CD4-positive, alpha-beta T cell (primary cell): ENCODE measurements at places on chromosomes 2 and 18. TPM values are rescaled to one million over a fixed set of nuclear protein-coding genes. Genes with fewer than 3 reads are reported as not detected.

DNA sequence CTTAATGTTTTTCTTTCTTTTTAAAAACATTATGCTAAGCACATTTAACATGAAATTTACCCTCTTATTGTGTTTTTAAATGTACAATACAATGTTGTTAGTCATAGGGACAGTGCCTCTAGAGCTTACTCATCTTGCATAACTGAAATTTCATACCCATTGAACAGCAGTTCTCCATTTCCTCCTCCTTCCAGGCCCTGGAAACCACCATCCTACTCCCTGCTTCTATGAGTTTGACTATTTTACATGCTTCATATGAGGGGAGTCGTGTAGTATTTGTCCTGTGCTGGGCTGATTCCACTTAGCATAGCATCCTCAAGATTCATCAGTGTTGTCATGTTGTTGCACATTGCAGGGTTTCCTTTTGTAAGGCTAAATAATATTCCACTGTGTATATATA lies 92.6 kb downstream of the SPATS2L start:
- H3K27me3 ChIP-seq: no peaks in the 10 kb centered on the region
- no peaks in the 10 kb centered on the region for H3K36me3 ChIP-seq
- H3K27ac ChIP-seq: no peak overlapping the region
- H3K4me3 ChIP-seq: no peak overlapping the region

DNA sequence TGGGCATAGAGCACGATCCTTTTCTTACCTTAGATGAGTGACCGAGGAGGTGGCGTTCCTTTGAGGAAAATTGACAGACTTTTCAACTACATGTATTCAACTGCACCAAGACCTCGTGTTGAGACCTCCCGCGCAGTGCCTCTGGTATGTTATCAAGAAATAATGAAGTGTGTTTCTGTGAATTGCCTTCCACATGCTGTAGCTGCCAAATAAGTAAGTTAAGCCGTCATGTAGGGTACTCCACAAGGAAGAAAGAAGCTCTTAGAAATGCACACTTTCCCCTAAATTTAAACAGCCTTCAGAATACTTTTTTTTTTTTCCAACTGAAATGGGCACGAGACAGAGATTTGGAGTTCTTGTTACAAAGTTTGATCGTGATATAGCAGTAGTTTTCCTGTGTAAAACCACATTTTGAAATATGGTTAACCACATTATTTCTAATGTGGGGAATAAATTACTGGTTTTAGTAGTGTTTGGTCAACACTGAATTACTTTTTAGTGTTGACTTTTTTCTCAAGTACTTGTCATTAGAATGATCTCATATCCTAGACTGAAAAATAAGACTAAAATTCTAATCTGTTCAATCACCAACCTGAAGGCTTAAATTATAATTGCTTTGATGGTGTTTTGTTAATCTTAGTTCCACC lies 30.5 kb downstream of the PDK1 start:
- H3K36me3 ChIP-seq: peaks cover 57% of the 10 kb centered on the region
- H3K27me3 ChIP-seq: no peaks in the 10 kb centered on the region
- peaks cover 9% of the 10 kb centered on the region for H3K4me1 ChIP-seq
- no peak for DNase-seq
- no peak overlapping the region for H3K27ac ChIP-seq
- H3K4me3 ChIP-seq: no peak overlapping the region

GRCh38 chr2:41722668-41723369 lies 325.0 kb upstream of the PKDCC start:
- no peaks in the 10 kb centered on the region for H3K27me3 ChIP-seq
- DNase-seq: no peak
- H3K4me1 ChIP-seq: no peaks in the 10 kb centered on the region
- H3K36me3 ChIP-seq: no peaks in the 10 kb centered on the region

SIX3 gene
- not detected for total RNA-seq

KCNS3 gene
- total RNA-seq: not detected
